ENCODE measurements at places on chromosomes 3 and 15.

- no peak for DNase-seq
Observed at GRCh38 chr15:81419332-81419943, 45.4 kb upstream of the TMC3 start.

GRCh38 chr3:70824773-70825172, 512.3 kb upstream of the MDFIC2 start:
- DNase-seq, result peak; percentile 86

DNA sequence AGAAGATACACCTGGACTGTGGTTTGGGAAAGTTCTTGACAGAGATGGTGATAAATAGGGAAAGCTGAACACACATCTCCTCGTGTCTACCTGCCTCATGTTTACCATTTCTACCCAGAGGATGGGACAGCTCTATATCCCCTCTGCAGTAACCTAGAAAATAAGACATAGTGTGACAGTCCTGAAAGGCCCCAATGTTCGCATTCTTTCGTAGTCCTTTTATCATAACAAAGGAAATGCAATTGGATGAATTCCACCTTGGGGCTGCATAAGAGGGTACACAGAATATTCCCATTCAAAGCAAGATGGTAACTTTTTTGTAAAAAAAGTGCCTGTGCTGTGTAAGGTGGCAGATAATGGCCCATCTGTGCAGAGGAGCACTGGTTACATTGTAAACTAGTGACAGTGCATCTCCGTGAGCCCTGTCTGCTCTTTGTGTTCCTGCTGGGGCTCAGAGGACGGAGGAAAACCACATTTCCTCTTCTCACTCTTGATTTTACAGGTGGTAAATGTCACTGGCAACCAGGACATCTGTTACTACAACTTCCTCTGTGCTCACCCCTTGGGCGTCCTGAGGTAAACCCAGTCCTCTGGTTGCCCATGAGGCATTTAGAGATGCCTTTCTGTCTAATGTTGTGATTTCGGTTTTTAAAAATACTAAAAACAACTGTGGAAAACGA, 74.3 kb downstream of the SIDT1 start:
- DNase-seq, result no peak

GRCh38 chr3:128794067-128794768, 68.2 kb downstream of the RAB7A start:
- peak; percentile 89 for DNase-seq

- DNase-seq, result no peak
Observed at GRCh38 chr3:24460974-24461373, 33.7 kb downstream of the THRB start.

GRCh38 chr3:30492322-30493192, 113.8 kb upstream of the TGFBR2 start:
- no peak for DNase-seq

GRCh38 chr3:180755556-180755955, 76.3 kb upstream of the CCDC39 start:
- no peak for DNase-seq

DNA sequence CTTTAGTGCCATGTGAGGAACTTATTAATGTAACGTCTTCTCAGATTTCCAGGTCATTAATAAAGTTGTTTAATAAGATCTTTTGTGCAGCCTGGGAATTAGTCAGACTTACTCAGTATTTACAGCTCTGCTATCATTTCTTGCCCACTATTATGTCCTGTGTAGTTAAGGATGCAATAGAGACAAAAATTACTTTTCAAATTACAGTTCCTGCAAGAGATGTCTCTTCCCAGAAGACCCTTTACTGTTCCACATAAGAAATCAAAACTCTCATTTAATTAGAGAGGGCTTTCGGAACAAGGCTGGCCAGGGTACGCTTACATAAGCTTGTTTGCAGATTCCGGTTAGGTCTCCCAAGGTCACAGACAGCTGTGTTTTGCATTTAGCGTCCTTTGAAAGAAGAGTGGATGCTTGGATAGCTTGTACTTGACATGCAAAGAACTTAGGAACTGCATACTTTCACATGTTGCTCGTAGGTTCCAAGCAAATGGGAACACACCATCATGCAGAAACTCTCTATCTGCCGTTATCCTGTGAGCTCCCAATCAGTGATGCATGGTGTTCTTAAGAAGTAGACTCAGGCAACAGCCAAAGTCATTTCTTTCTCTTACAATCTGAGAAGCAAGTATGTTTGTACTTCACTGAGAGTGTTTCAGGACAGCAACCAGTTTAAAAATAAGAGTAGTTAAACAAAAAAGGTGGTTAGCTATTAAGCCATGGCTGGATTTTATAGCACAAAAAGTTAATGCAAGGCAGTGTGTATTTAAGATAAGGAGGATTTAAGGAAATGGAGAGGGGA, 37.4 kb downstream of the FILIP1L start:
- DNase-seq, result no peak

- DNase-seq, result no peak
Observed at GRCh38 chr15:66592505-66593218, 26.9 kb upstream of the LCTL start.

GRCh38 chr3:118151164-118151563, 883.5 kb downstream of the IGSF11 start:
- DNase-seq, result no peak

DNA sequence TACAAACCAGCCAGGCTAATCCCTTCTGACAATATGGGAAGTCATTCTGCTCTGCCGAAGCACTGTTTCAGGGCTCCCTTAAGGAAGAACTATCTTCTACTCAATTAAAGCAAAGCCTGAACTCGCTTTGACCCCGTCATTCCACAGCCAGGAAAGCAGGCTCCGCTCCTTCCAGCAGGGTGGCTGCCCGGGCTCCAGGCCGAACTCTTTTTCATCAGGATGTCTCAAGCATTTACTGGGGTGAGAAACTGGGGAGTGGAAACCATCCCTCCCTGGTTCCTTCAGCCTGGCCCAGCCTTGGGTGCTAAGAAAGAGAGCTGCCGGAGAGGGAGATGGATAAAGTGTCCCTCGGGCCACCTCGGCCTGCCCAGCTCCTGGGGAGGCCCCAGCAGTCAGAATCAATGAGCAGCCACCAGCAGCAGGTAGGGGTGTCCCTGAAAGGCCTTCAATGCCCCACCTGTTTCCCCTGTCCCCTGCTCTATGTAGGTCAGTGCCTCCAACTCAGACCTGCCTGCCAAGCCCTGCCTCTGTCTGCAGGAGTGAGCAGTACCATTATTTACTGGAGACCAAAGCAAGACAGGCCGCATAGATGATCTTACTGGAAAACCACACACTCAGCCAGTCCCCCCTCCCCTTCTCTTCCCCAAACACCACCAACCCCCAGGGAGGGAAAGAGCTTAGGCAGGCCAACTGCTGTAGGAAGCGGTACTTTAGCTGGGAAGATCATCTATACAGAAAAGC, 225.6 kb upstream of the TLE3 start:
- DNase-seq, result no peak

DNA sequence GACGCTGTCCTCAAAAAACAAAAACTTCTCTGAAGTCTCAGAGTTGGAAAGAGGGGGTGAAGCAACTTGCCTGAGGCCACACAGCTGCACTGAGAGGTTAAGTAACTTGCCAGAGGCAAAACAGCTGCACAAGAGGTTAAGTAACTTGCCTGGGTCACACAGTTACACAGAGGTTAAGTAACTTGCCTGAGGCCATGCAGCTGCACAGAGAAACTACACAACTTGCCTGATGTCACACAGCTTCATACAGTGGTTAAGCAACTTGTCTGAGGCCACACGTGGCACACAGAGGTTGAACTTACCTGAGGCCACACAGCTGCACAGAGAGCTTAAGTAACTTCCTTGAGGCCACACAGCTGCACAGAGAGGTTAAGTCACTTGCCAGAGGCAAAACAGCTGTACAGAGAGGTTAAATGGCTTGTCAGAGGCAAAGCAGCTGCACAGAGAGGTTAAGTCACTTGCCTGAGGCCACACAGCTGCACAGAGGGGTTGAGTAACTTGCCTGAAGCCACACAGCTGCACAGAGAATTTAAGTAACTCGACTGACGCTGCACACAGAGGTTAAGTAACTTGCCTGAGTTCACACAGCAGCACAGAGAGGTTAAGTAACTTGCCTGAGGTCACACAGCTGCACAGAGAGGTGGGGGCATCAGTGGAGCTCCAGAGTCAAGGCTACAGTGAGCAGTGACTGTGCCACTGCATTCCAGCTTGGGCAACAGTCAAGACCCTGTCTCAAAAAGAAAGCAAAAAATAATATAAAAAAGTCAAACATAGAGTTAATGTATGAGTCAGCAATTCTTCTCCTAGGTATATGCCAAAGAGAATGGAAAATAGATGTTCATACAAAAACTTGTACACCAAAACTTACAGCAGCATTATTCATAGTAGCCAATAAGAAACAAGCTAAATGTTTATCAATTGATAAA, 12.0 kb upstream of the ACAD9 start:
- no peak for DNase-seq

DNA sequence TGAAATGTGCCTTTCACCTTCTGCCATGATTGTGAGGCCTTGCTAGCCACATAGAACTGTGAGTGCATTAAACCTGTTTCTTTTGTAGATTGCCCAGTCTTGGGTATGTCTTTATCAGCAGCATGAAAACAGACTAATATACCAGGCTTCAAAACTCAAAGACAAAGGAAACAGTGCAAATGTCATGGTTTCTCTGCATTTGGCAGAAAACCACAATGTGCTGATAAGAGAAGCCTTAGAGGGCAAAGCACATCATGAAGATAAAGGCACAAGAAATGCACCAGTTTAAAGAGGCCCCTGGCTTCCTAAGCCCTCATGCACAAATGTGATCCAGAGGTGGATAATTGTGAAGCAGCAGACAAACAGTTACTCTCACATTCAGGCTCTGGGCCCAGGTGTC, 259.2 kb downstream of the CPNE4 start:
- DNase-seq, result no peak

GRCh38 chr3:52854013-52854412, 19.2 kb upstream of the MUSTN1 start:
- DNase-seq, result no peak

- DNase-seq, result peak; percentile 6
Observed at GRCh38 chr15:92693691-92694331, 38.2 kb upstream of the FAM174B start.

GRCh38 chr3:155089495-155089894, 9.4 kb downstream of the MME start:
- no peak for DNase-seq

DNA sequence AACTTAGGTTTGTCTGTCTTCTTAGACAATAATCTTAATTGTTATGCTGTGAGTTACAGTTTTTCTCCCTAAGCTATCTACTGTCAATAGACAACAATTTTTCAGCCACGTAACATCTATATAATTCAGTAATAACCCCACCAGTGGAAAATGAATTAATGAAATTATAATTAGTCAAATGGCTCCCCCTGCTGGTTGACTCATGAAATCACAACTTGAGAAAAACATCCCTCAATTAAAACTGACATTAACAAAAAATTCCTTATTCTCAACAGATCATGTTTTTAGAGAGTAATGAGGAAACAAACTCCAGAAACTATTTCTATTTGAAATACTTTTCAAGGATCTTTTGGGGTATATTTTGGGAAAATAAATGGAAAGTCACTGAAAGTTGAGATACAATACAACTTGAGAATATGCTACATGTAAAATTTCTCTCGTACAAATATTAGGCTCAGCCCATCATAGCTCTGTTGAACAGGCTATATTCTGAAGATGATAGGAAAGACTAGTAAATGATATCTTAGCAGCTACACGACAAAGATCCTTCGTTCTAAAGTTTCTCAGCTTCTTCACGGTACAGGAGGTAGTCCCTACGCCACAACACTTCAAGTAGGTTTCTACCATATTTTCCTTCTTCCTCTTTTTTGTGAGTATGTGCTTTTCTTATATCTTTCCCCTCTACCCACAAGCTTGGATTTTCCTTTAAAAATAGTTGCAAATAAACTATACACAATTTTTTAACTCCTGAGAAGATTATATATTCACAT, 20.7 kb downstream of the PPP1R2 start:
- peak; percentile 61 for DNase-seq

DNA sequence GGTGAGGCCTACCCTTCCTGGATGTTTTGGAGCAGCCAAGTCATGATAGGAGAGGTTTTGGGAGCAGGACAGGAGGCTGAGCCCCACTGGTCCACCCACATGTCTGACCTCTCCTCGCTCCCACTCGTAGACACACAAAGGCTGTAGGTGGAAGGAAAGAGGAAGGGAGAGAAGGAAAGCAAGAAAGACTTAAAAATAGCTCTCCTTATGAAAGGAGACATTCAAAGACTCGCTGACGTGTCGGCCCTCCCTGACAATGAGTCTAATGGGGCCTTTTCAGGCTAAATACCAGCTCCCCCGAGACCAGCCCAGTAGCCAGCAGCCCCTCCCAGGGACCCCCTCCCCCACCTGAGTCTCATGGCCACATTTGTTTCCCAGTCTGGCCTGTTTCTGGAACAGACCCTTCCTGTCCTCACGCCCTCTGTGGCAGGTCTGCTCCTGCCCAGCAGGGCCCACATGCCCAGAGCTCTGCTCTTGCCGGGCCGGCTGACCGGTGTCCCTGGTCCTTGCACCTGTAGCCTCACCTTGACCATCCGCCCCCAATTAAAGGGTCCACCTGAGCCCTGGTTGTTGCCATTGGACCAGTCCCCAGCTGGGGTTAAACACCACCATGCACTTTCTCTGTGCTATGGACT, 49.3 kb downstream of the FGD5 start:
- DNase-seq, result no peak

DNA sequence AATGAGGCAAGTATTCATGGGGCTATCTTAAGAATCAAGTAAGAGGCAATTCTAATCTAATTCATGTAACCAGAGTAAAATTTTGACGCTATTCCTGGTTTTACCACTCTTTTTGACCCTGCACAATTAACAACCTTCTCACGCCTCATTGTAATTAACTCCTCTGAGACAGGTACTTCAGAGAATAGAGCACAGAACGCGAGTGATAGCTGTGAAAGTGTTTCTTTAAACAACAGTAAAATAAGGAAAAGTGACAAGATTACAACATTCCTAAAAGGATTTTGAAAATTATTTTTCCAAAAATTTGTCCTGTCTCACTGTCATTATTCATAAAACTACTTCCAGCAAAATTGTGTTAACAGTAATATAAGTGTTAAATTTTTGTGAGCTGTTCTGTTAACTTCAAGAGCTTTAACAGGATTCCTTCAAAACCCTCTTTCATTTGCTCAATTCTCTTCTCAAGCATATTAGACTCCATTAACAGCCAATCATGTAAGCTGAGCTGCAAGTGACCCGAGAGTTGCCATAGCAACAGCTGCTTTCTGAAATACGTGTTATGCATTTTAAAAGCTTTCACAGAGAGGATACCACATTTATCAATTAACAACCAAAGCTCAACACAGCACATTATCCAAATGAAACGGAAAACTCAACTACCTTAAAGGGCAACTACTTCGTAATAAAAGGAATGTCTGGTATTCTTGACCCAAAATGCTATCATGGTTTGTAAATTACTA, 93.1 kb downstream of the STAG1 start:
- DNase-seq, result peak; percentile 8

- no peak for DNase-seq
Observed at GRCh38 chr15:73517566-73517965, 74.6 kb downstream of the REC114 start.

DNA sequence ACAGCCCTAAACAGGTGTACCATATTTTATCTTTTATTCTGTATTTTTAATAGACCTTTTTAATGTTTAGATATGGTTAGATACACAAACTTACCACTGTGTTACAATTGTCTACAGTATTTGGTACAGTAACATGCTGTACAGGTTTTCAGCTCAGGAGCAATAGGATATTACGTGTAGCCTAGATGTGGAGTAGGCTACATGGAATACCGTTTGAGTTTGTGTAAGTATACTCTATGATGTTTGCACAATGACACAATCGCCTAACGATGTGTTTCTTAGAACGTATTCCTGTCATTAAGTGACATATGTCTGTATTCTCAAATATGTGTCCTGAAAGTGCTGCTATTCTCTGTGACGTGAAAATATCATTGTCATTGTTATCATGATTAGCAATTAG, 62.6 kb downstream of the MFSD1 start:
- no peak for DNase-seq

Data from A172 (cell line).